ENCODE measurements at places on chromosomes 6 and 20.

DNA sequence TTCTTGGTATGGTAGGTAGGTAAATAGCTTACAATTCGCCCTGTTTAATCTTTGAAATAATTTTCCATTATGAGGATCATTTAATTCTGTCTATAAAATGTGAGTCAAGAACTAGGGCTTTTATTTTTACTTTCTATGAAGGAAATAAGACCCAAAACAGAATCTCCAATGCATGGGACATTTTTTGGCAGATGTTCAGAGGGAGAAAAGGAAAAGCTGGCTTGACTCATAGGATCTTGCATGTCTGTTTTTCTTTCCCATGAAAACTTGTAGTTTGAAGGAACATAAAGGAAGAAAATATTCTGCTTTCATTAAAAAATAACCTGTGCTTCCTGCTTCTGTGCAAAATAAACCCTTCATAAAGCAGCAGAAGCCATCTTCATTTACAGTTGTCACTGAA is 143.1 kb upstream of the INSM1 start:
- DNase-seq, result no peak

DNA sequence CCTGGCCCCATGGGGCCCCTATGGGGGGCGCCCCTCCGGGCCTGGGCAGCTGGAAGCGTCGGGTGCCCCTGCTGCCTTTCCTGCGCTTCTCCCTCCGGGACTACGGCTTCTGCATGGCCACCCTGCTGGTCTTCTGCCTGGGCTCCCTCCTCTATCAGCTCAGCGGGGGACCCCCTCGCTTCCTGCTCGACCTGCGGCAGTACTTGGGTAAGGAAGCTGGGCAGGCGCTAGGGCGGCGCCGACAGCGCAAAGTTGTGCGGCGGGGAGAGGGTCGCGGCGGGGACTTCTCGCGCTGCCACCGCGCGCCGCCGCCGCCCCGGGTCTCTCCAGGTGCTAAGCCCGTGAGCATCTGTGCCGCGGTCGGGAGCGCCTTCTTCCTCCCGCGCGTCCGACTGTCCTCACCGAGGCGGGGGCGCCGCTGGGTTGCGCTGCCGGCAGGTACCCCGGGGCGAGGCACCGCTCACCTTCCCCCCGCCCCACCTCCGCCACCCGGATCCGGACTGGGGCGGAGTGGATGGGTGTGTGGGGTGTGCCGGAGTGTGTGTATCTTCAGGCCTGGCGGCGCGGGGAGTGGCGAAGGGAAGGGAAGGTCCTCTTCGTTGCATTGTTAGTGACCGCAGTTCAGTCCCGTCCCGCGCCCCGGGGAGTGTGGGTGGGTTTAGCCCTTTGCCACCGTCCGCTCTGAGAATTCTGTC is 788 bp downstream of the UST start:
- no peak for DNase-seq

DNA sequence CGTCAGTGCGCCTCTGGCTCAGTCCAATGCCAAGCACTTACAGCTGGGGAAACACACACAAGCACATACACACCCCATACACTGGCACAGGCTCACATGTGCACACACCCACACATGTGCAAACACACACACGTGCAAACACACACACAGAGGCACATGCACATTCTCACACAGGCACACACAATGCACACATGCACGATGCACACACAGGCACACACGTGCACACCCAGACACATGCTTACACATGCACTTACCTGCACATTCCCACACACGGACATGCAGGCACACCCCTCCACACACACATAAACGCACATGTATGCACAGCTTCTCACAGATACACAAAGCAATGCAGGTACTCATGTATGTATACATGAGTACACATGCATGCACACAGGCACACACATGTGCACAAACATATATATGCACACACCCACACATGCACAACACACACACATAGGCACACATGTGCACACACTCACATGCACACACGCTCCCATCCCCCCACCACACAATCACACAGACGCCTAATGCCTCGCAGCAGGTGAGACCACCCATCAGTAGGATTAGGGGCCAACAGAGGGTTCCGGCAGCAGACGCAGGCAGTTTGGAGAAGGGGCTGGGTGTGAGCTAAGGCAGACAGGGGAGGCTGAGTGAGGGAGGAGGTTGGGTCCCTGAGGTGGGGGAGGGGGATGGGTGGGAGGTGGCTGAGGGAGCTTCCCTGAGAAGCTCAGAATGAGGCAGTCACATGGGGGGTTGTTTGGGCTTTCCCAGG is 71.2 kb upstream of the SLCO4A1 start:
- DNase-seq, result no peak

GRCh38 chr6:153424719-153425400 is 293.8 kb upstream of the RGS17 start:
- no peak for DNase-seq

DNA sequence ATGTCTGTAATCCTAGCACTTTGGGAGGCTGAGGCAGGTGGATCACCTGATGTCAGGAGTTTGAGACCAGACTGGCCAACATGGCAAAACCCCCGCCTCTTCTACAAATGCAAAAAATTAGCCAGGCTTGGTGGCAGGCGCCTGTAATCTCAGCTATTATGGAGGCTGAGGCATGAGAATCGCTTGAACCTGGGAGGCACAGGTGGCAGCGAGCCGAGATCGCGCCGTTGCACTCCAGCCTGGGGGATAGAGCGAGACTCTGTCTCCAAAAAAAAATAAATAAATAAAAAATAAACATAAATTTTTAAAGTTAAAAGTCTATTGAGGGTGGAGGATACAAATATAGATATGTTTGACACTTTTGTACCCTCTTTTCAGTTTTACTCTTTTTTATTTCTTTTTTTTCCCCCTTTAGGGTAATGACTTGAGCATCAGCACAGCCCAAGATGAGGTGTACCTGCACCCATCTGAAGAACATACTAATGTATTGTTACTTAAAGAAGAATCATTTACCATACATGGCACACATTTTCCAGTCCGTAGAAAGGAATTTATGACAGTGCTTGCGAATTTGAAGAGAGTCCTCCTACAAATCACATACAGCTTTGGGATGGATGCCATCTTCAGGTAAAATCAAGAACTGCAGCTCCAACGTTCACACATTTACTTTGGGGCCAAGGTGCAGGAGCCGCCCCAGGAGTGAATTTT is 368.9 kb downstream of the LAMA2 start:
- peak; percentile 10 for DNase-seq

- DNase-seq, result no peak
These were observed 76.2 kb downstream of the ALDH8A1 start for GRCh38 chr6:134873500-134874388.

DNA sequence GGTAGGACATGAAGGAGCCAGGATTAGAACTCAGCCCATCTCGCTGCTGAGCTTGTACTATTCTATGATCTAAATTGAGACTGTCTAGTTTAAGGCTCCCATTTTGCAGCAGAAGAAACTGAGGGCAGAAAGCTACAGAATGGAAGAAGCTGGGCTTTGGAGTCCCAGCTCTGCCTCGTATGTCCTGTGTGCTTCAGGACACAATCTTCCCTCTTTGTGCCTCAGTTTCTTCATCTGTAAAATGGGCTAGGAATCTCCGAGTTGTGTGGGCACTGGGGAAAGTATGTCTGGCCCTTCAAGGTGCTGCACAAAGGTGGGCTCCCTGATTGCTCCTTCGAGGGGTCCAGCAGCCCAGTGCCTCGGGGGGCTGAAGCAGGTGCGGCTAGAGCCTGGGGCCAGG is 20.7 kb downstream of the NOL4L start:
- DNase-seq, result no peak

Measured in NCI-H2029 treated with DMSO at 0.1 percent for 48 hours (cell line).